Activated T-helper 1 cell treated with anti-CD3 and anti-CD28 coated beads, Interleukin-12 subunit alpha, Interleukin-12 subunit beta, Interleukin-2, Interleukin-4 antibody, amounts not matched to agents 30 ng/mL and 10 ng/mL and 1 ng/mL, durations not matched to agents 14 hours and 24 hours and 36 hours (primary cell): ENCODE measurements at places on chromosomes 11 and 22. TPM values are rescaled to one million over a fixed set of nuclear protein-coding genes. Genes with fewer than 3 reads are reported as not detected.
A peak's percentile ranks its signal among the peaks of the same experiment; 100 is the strongest.

- no peak for DNase-seq
Observed at GRCh38 chr11:36492724-36493304, 17.3 kb downstream of the TRAF6 start.

DNA sequence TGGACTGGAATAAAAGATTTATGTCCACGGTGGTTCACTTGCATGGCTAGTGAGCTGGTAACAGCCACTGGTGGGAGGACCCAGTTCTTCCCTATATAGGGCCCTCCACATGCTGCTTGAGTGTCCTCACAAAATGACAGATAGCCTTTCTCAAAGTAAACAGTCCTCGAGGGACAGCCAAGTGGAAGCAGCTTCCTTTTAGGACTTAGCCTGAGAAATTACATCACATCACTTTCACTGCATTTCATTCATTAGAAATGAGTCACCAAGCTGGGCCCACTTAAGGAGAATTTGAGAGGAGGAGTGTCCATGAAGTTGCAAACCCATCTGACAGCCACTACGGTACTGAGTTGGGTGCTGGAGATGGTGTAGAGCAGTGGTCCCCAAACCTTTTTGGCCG lies 7.0 kb downstream of the ISX start:
- DNase-seq: no peak

- DNase-seq: no peak
Observed at GRCh38 chr22:46972901-46973831, 210.7 kb downstream of the TBC1D22A start.

DNA sequence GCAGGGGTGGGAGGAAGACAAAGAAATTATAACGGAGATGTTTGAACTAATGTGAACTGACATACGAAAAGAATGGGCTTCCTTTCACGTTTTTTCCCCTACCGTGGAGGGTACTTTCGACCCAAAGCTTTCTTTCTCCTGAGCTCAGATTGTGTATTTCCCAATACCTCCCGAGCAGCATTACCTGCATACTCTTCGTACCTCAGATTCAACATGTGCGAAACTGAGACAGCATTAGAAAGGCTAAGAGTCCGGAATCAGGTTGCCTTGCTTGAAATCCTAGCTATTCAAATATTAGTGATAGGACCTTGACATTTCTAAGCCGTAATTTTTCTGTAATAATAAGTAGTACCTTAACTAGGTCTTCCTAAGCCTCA lies 778 bp upstream of the PAK1 start:
- no peak for DNase-seq

Gene NELL1
- total RNA-seq: not detected in 2 replicates

DNA sequence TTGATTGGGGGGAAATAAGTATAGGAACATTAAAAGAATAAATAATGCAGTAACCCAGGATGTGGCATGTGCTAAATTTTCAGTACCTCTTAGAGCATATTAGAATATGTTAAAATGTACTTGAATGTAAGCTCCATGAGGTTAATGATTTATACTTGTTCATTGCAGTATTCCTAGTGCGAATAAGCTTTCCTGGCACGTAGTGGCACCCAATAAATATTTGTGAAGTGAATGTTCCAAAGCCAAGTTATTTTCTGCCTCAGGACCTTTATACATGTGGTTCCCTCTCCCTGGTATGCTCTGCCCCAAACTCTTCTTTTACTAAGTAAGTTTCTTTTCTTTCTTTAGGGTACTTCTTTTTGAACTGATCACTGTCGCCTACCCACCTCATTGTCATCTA lies 118.8 kb downstream of the DBX1 start:
- no peak for DNase-seq

- no peak for DNase-seq
Observed at GRCh38 chr22:31897842-31898805, 46.2 kb upstream of the YWHAH start.

DNA sequence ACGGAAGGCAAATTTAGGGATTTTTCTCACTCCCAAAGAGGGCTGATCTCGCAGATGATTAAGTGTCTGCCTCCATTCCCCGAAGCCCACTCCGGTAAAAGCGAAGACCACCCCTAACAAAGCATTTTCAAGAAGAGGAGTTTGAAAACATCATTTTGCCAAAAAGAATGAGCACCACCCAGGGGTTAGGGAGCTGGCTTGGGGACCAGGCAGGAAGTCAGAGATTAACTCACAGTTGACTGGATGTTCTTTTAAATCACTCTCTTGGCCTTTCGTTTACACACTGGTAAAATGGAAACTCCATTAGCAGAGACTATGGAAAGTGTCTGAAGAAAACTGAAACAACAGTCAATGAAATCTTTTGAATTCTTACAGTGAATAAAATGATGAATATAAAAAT lies 7.9 kb upstream of the TRIM44 start:
- DNase-seq: no peak

Gene CTTN
- total RNA-seq: 51.4 and 53.7 TPM in 2 replicates

Gene TECTA
- total RNA-seq: 0.16 and 0.34 TPM in 2 replicates

DNA sequence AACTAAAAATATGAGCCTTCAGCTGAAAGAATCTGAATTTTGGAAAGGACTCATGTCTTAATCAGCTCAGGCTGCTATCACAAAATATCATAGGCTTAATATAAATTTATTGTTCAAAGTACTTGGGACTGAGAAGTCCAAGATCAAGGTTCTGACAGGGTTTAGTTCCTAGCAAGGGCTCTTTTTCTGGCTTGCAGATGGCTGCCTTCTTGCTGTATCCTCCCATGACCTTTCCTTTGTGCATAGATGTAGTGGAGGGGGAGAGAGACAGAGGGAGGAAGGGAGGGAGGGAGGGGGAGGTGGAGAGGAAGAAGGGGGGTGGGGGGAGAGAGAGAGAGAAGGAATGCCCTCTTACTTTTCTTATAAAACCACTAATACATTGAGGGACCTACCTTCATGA lies 306.8 kb upstream of the DDI1 start:
- DNase-seq: no peak

Gene GSTT2B
- 0.65 and 0.91 TPM in 2 replicates for total RNA-seq

Gene TMPRSS13
- 1.2 and 1.5 TPM in 2 replicates for total RNA-seq

Gene SNX32
- total RNA-seq: 1.6 and 1.9 TPM in 2 replicates

Gene NUP50
- 156 and 164 TPM in 2 replicates for total RNA-seq

Gene NRXN2
- 0.17 and 0.23 TPM in 2 replicates for total RNA-seq

Gene WBP2NL
- 1.5 and 2.3 TPM in 2 replicates for total RNA-seq

- no peak for DNase-seq
Observed at GRCh38 chr11:45213717-45214116, 67.3 kb downstream of the PRDM11 start.

DNA sequence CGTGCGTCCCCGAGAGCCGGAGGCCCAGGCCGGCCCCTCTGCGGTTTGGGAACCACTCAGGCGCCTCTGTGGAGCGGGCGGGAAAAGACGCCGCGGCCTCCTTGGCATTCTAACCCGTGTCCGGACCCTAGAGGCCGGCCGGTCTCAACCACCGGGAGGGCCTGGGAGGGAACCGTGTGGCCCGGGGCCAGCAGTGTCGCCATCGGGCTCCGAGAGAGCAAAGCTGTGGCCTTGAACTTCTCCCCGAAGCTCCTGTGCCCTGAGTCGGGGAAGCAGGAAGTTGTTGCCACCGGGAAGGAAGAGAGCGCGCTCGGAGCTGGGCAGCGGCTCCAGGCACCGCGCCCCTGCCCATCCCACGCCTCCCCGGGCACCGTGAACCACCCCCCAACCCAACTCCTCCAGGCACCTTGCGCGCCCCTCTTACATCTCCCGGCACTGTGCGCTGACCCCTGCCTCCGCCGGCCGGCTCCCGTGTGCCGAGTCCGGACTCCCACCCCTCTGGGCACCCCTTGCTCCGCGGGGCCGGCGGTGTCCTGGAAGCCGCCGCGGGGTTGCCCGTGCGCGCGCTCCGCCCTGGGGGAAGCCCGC lies 80.0 kb upstream of the PPARA start:
- peak; percentile 22 for DNase-seq

DNA sequence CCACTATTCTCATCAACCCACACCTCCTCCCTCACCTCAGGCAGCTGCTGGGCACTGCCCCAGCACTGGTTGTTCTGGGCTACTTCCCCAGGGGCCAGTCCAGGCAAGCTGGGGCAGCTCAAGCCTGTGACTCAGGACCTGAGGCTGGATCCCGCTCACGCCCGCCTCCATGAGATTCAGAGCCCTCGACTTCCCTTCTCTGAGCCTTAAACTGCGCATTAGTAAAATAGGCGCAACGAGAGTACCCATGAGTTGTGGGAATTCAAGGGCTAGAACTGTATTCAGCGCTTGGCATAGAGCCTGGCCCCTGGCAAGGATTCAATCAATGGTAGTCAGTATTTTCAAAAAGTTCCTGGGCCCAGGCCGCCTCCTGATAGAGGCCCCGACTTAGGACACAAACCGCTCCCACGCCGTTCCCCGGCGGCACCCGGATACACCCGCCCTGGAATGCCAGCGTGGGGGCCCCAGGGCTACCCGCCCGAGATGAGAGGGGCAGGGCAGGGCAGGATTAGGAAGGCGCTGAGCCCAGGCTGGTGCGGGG lies 723 bp upstream of the CD82 start:
- no peak for DNase-seq

- DNase-seq: no peak
Observed at GRCh38 chr22:36321797-36322601, 65.8 kb downstream of the MYH9 start.

DNA sequence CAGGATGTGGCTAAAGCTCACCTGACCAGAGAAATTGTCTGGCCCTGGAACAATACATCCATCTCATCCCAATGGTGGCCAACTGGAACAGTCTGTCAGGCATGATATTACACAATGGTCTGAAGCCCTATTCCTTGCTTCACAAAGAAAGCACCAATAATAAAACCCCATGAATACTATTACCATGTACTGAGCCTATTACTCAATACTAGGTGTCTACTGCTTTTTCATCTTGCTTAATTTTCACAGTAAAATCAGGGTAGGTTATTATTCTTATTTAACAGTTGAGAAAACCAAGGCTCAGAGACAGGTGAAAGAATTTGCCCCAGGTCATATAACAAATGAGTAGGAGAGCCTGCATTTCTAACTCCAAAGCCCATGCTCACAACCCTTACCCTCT lies 68.9 kb upstream of the CAPRIN1 start:
- DNase-seq: no peak

GRCh38 chr22:16969508-16970327 lies 38.3 kb downstream of the GAB4 start:
- DNase-seq: no peak
